BJ (cell line): ENCODE measurements at places on chromosomes 7 and 10.

DNA sequence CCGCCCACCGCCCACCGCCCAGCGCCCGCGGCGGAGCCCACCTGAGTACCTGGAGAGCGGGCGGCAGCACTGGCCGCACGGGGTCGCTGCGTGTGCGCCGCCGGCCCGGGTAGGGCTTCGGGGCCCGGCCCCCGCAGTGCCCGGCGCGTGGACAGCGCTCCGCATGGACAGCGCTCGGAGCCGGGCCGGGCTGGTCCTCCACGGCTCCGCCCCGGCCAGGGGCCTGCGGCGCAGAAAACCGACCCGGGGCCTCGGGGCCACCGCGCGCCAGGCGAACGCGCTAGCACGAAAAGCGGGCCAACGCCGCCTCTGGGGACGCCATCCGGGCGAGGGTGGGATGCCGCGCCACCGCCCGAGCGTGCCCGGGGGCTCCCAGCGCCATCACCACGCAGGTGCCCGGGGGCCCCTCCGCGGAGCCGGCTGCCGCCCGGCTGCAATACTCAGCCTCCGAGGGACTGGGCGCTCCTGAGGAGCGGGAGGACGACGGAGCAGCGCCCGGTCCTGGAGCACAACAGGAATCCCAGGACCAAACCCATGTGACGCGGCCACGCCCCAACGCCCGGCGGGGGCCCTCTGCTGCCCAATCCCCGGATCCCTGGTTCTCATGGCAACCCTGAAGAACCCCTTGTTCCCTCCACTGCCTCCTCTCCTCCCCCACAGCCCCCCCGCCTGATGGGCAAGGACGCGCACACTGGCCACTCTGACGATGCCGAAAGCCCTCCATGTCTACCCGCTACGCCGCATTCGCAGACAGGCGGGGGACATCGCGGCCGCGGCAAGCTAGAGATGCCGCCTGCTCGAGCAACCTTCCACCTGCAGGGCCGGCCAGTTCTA, at the start of gene GRB10:
Gene GRB10 (minus strand): TSS at position 522 of the 834 bp plus-strand sequence. CDS start 50,574 bp downstream, outside the sequence.
- DNase-seq, result no peak

GRCh38 chr10:12212454-12212853, 16.5 kb downstream of the CDC123 start:
- DNase-seq, result no peak

- DNase-seq, result no peak
These were observed 19.1 kb downstream of the CNOT4 start for GRCh38 chr7:135490783-135491182.

DNA sequence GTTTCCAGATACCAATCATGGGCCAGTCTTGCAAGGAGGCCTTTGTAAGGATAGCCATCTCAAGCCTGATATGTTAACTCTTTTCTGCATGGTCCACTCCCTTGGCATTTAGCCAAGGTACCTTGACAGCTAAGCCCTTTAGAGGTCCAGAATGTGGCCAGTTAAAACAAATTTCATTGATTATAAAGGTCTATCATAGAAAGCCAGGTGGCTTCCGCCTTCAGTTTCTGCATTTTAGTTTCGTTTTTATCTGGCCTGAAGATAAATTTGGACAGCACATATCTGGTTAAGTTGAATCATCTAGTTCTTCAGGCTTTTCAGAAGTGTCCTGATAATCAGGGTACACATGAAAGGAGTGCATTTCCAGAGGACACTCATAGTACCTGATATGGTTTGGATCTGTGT, 30.7 kb downstream of the ANKIB1 start:
- no peak for DNase-seq

DNA sequence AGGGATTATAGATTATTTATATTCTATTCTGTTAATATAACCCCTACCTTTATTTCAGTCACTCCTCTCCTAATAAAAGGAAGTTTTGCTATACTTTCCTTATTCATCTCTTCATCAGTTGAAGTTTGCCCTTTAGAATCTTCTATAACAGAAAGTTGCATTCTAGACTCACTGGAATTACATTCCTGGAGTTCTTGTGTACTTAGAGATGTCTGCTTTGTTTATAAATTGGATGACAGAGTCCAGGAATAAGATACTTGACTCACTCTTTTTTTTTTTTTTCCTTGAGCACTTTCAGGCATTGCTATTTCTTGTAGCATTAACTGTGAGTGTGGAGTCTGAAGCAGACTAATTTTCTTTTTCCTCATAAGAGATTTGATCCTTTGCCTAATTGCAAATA, 640.8 kb downstream of the XPNPEP1 start:
- peak; percentile 57 for DNase-seq
